ENCODE measurements at places on chromosomes 12 and 14. TPM values are rescaled to one million over a fixed set of nuclear protein-coding genes. Genes with fewer than 3 reads are reported as not detected.

The ZCRB1 gene
- 36.5 TPM for total RNA-seq

The KNTC1 gene
- 15.9 TPM for total RNA-seq

- peak; percentile 32 for ATAC-seq
These were observed 599 bp downstream of the PAPLN start for GRCh38 chr14:73237786-73238423.

- ATAC-seq: no peak
These were observed 68.4 kb upstream of the PTGR2 start for GRCh38 chr14:73783107-73783727.

- peak; percentile 48 for ATAC-seq
These were observed 293.2 kb downstream of the DPF3 start for GRCh38 chr14:72600551-72601330.

- no peak for ATAC-seq
These were observed 59.8 kb downstream of the WASHC4 start for GRCh38 chr12:105167346-105167745.

- no peak for ATAC-seq
These were observed 263.4 kb downstream of the CCDC91 start for GRCh38 chr12:28453686-28454085.

DNA sequence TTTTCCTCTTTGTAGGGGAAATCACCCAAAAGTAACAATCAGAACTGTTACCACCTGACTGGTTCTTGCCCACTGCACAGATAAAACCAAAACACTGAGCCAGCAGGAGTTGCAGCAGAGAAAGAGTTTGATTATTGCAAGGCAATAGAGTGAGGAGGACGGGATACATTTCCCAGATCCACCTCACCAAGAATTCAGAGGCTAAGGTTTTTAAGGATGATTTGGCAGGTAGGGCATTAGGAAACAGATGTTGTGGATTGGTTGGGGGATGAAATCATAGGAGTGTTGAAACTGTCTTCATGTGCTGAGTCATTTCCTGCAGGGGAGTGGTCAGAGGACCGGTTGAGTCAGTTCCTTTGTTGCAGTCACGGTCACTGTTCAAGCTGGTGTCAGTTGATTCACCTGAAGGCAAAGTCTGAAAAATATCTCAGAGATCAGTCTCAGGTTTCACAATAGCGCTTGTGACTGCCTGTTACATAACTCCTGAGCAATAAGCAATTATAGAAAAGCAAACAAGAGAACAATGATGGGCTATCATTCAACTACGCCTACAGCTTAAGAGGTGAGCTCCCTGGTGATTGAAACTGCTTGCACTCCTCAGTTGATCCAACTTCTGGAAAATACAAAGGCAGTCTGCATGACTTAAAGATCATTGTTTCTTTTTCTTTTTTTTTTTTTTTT, 20.3 kb upstream of the AMN1 start:
- peak; percentile 85 for ATAC-seq

GRCh38 chr12:93022603-93023340, 93.7 kb upstream of the EEA1 start:
- no peak for ATAC-seq

All from gastroesophageal sphincter (tissue), 4 donors.